ENCODE measurements at places on chromosomes 11 and 22.

- DNase-seq = peak; percentile 92
Measured at GRCh38 chr22:45435544-45436139, 22.1 kb downstream of the RIBC2 start.

GRCh38 chr11:45929486-45930030 lies 7.1 kb downstream of the LARGE2 start:
- DNase-seq = no peak

DNA sequence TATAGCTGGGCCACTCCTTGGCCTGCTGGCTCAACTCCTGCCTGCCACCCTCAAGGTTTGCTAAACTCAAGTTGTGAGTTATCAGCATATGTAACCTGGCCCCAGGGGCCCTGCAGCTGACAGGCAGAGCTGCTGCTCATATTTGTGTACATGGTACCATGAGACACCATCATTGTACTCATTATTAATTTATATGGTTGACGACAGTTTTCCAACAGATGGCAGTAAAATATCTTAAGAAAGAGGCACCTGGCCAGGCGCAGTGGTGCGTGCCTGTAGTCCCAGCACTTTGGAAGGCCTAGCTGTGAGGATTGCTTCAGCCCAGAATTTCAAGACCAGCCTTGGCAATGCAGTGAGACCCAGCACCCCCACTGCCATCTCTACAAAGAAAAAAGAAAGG lies 11.4 kb upstream of the DENND5A start:
- DNase-seq = no peak

DNA sequence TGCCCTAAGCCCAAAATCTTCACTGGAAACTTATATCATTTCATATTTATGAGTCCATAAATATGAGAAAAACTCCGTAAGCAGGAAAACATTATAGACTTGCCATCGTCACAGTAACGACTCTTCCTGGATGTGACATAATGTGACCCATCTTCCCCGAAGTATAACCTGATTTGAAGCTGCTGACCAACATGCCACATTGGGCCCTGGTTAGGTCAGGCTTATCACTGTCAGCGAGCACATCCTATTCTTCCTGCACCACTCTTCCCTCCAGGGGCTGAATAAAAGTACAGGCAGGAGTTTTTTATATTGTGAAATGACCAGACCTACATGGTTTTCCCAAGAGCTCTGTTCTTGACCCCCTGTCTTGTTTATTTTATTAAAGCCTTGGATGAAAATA lies 12.1 kb upstream of the BLID start:
- no peak for DNase-seq

DNA sequence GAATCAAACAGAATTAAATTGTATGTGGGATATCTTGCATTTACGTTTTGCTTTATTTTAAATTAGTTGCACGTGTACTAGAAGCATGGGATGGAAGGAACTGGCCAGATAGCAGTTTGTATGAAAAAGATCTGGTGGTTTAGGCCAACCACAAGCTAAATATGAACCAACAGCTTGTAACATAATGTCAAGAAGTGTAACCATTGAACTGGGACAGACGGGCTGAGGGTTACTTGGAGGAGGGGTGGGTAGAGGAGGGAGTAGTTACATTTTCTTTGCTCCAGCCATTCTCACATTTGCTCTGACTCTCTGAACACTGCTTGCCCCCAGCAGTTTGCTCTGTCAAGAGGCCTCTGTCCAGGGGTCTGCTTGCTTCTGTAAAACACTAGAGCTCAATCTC lies 31.7 kb upstream of the CXCR5 start:
- no peak for DNase-seq

- DNase-seq = no peak
Measured at GRCh38 chr11:134882141-134882540, 470.1 kb upstream of the B3GAT1 start.

DNA sequence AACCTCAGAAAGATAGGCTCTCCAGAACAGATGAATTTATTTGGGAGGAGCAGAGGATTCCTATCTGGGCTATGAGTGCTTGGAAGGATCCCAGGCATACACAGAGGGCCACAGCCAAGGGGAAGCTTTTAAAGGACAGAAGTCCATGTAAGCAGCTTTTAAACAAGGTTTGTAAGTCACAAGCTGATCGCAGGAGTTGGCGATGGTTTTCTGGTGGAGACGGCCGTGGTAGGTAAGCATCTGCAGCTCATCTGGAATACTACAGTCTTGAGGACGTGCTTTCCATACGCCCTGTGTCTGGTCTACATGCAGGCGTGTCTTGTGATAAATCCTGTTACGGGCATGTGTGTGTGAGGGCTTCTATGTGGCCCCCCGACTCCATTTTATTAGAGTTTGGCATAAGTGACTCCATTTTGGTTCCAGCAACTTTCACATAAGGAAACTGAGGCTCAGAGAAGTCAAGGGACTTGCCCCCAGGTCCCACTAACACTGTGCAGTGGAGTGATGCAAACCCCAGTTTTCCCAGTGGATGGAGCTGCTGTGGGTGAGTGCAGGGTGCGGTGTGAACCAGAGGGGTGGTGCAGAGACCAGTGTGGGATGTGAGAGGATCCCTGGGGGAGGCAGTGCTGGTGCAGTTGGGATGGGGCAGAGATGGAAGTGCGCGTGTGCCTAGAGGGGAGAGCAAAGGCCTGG lies 11.8 kb upstream of the ACY3 start:
- no peak for DNase-seq

- DNase-seq = no peak
Measured at GRCh38 chr11:59756845-59757244, 1.7 kb downstream of the STX3 start.

GRCh38 chr11:65300621-65301275 lies 13.9 kb upstream of the CDC42EP2 start:
- no peak for DNase-seq

- DNase-seq = no peak
Measured at GRCh38 chr11:65133724-65134123, 595 bp downstream of the SYVN1 start.

DNA sequence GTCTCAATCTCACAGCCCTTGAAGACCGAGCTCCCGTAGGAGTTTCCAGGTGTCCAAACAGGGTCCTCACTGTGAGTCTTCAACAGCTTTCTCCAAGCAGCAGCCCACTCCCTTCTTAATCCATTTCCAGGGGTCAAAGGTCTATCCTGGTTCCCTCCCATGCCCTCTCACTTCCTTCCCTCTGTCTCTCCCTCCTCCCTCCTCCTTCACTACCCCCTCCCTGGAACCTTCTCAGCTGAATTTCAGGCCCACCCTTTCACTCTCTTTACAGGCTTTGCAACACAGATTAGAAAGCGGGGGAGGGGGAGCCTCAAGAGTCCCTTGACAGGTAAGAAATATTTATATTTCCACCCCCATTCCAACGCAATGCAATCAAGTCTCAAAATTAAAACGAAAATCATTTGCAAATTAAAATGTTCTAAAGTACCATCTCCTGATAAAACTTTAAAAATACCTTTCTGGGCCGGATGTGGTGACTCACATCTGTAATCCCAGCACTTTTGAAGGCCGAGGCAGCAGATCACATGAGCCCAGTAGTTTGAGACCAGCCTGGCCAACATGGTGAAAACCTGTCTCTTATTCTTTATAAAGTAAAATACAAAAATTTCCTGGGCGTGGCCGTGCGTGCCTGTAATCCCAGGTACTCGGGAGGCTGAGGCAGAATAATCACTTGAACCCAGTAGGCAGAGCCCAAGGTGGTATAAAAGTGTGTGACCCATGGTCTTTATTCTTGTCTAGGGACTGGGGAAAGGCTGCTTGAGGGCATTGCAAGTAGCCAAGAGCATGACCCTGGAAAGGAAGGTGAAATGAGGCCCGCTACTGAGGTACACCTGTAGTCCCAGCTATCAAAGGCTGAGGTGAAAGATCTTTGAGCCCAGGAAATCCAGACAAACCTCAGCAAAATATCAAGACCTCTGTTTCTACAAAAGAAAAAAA lies 865 bp upstream of the ZNF280A start:
- DNase-seq = no peak

- DNase-seq = no peak
Measured at GRCh38 chr11:132311703-132312102, 941.3 kb downstream of the NTM start.

DNA sequence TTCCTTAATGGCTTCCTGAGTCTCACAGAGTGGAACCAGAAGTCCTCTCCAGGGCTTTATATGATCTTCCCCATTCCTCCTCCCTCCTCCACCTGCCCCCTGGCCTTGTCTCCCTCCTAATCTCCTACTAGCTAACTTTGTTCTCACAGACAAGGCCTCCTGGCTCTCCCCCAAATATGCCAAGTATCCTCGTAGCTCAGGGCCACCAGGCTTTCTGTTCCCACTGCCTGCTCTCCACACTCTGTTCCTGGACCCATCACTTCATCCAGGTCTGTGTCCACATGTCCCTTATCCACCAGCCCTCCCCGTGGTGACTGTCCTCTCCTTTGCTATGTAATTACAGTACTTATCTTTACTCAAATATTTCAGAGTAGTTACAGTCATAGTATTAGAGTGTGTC lies 23.2 kb upstream of the LMO1 start:
- DNase-seq = no peak

- no peak for DNase-seq
Measured at GRCh38 chr11:3043315-3043871, 13.8 kb downstream of the CARS1 start.

DNA sequence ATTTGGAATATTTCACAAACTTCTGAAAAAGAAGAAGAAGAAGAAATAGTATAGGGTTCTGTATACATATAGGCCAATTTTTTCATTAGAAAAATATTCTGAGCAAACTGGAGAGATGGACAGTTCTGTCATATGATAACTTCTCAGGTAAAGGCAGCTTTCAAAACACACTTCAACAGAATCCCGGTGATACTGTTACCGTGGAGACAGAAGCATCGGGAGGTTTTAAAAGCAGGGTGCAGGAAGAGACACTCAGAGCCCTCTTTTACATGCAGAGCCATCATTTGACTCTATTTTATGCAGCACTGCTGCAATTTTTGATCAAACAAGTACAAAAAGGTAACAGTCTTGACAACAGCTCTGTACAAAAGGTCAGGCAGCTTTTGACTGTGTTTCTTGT lies 1785.4 kb downstream of the LRRC4C start:
- no peak for DNase-seq

GRCh38 chr11:9834291-9834690 lies 170.4 kb downstream of the SWAP70 start:
- DNase-seq = no peak

GRCh38 chr22:39936523-39937145 lies 23.6 kb upstream of the TMA7B start:
- DNase-seq = no peak

DNA sequence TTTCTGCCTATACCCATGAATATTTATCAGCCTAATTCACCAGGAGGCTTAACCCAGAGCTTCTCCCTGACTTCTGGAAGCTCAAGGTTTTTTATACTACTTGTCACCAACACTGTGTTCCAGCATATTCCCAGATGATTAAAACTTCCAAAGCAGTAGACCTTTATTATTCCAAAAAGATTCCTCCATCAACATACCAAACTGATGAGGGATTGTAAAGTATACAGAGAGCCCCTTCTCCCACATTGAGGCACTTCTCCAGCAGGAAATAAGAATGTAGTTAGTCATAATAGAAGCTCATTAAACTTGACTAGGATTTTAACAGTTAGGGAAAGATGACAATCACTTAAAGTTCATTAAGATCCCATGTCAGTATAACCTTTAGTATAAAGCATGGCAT lies 51.4 kb upstream of the CEP126 start:
- no peak for DNase-seq

- peak; percentile 80 for DNase-seq
Measured at GRCh38 chr11:798093-798713, at the start of gene SLC25A22. Gene SLC25A22 (minus strand): TSS chr11:798281. CDS start chr11:795006, 3,275 bp downstream.

GRCh38 chr22:45503816-45504372 lies 1.2 kb downstream of the FBLN1 start:
- no peak for DNase-seq

DNA sequence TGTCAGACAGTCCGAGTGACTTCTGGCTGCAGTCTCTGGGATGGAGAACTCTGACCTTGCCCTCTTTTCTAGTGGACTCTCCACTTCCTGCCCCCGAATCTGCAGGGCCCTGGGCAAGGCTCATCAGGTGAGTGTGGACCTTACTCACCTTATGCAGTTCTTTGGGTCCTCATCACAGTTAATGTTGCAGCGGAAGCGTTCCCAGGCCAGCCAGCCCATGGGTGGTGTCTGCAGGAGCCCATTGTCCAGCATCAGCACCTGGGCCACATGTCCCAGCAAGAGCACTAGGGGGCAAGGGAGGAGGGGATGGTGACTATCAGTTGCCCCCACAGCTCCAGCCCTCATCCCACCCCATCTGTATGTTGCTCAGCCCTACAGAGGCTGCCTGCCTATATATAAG lies 2.3 kb downstream of the NAGA start:
- no peak for DNase-seq

DNA sequence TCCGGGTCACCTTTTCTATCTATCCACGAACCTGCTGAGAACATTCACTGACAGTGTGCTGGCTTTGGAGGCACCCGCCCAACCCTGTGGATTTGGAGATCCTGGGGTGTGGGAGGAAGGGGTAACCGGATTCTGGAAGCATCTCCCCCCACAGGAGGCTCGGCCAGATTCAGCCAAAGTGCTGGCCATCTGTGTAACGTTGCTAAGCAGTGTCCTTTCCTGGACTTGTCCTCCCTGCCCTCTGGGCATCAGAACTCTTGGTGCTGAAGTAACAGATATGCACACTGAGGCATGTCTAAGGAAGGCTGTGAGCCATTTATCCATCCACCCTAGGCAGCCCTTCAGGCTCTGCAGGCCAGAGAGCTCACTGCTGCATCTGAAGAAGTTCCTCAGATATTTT lies 85.7 kb downstream of the SNX19 start:
- no peak for DNase-seq

GRCh38 chr11:132988411-132988810 lies 543.9 kb downstream of the OPCML start:
- no peak for DNase-seq

GRCh38 chr11:76085270-76085669 lies 121.0 kb downstream of the WNT11 start:
- DNase-seq = no peak

DNA sequence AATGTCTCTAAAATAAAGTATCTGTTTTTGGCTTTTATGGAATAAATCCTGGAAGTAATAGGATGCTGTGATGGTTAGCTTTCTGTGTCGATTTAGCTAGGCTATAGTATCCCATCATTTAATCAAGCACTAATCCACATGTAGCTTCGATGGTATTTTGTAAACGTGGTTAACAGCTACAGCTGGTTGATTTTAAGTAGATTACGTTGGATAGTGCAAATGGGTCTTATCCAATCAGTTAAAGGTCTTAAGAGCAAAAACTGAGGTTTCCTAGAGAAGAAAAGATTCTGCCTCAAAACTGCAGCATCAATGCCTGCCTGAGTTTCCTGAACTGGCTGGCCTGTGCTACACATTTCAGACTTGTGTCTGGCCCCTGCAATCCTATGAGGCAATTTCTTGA lies 314.2 kb upstream of the SORL1-AS1 start:
- no peak for DNase-seq

- no peak for DNase-seq
Measured at GRCh38 chr11:43928721-43929120, 13.7 kb upstream of the C11orf96 start.
